Mammary epithelial cell (primary cell): ENCODE measurements at places on chromosomes 5 and 9.

DNA sequence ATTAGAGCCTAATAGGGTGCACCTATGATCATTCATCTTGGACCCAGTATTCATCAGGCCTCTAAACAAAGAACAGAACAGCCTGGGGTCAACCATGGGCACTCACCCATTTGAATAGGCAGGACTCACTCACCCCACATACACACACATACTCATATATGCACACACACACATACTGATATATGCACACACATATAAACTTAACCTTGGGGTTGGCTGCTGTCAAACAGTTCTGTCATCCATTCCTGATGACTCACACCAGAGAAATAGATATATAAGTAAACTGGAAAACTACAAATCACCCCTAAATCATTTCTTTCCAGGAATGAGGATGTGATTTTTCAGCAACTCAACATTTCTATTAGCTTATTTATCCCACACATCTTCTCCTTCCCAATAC, 51.3 kb downstream of the ARL15 start:
- peak; percentile 27 for DNase-seq

GRCh38 chr5:156584871-156585270, 257.9 kb downstream of the SGCD start:
- no peak for DNase-seq

- no peak for DNase-seq
These were observed 43.0 kb downstream of the STOM start for GRCh38 chr9:121326901-121327613.

DNA sequence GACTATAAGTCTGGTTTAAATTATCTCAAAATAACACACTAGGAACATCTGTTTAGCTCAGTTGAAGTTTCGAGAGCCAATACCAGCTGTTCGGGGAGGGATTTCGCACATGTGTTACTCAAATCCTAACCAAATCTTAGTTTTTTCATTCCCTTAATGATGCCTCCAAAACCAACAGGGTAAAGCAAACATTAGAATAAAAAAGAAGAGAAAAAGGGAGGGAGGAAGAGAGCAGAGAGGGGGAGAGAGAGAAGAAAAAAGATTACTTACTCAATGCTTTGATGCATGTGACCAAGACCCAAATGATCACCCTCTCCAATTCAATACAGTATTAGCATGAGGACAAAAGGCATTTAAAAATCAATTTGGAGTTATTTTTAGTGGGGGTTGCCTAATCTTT, 86.0 kb upstream of the NR5A1 start:
- no peak for DNase-seq

DNA sequence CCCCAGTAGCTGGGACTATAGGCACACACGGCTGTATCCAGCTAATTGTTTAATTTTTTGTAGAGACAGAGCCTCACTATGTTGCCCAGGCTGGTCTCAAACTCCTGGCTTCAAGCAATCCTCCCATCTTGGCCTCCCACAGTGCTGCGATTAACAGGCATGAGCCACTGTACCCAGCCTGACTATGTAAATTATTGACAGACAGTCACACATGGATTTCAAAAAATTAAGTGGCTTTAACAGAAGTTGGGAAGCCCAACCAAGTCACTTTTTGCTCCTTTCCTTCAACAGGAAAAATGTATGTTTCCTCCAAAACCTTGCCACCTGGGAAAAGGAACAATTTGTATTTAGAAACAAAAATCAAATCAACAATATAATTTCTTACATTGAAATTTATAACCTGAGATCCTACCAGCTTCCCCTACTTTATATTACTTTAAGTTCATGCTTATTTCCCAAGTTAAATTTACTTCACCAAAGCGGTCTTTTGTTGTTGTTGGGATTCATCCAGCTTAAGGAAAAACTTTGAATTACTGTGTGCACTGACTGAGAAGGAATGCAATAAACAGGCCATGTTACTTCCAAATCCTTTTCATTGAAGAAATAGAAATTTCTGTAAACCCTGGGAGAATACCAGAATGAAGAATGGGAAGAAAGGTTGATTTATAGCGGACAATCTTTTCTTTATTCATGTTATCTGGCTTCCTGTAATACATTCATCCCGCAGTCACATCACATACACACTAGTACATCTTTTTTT, 8.6 kb downstream of the PCA3 start:
- no peak for DNase-seq
